Head of caudate nucleus (tissue), 42 donors: ENCODE measurements at places on chromosomes 2 and 18.

GRCh38 chr18:23668731-23669130 is 6.0 kb upstream of the ANKRD29 start:
- no peak for DNase-seq

DNA sequence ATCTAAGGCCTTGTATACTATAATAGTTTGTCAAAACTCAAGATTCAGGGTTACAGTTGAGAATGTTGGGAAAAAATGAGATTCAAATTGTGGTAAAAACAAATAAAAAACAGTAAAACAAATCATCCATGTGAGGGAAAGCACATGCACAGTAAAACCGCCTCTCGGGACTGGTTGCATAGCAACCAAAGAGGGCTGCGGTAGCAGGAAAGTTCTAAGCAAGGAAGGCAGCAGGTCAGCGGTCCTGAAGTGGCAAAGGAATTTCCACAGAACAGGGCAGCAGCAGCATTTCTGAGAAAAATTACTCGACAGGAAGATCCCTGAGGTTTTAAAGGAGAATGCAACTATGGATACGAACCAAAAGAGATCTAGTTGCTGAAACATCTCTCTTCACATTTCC is 93.7 kb downstream of the DYNAP start:
- DNase-seq, result no peak

DNA sequence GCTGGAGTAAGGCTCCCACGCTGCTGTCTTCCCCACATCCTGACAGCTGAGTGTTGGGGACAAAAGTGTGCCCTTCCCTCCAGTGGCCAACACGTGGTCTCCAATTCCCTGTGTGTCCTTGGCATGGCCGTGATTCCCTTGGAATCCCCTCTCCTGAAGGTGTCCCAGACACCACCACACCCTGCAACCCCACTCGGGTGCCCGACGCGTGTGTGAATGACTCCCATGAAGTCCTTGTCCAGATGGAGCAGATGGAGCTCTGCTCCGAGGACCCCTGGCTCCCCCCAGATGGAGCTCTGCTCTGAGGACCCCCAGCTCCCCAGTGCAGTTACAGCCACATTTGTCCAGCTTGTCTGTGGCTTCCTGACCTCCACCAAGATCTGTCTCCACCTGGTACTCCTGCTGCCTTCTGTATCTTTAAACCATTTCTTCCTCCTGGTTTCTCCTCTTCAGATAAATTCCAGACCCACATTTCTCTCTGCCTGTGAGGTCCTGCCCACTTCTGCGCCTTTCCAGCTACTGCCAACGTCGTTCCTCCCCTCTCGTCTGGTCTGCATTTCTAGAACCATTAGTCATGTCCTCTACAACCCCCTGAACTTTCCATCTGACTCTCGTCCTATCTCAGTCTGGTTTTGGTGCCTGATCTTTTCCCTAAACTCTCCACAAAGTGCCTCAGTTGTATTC is 86.8 kb upstream of the PXDN start:
- DNase-seq, result no peak

- DNase-seq, result no peak
Measured at GRCh38 chr2:50513724-50514123, 518.2 kb downstream of the NRXN1 start.

- DNase-seq, result no peak
Measured at GRCh38 chr18:31301201-31301655, 16.7 kb upstream of the DSG1 start.

GRCh38 chr2:106122157-106122556 is 71.9 kb downstream of the UXS1 start:
- DNase-seq, result no peak

DNA sequence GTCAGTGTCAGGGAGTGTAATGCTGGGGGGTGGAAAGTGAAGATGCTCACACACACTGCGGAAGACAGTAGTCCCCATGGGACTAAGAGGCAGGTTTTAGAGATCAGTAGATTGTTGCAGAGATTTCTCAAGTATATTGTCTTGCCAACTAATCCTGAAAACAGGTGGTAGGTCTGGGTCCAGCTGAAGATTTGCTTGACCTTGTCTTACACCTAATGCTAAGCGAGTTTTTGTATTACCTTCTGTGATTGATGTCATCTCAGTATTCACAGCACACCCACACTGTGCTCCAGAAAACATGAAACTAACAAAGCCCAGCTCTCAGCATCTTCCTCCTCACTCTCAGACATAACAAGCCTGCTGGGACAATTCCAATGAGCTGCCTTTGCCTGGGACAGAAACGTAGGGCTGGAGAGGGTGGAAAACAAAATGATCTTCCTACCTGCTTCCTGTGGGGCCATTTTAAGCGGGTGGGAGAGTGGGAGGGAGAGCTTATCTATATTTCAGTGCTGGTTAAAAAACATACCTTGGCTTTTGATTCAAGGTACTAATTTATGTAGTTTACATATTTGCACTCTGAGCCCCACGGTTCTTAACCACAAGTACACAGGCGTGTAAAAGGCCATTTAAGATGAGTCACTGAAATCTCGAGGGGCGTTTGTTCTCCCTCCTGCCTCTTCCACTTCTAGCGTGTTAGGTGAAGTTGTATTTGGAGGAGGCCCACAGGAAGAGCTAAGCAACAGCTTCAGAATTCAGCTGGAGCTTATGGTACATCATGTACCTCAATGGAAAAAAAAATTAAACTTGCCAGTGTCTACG is 23.1 kb upstream of the RBMS1 start:
- no peak for DNase-seq

DNA sequence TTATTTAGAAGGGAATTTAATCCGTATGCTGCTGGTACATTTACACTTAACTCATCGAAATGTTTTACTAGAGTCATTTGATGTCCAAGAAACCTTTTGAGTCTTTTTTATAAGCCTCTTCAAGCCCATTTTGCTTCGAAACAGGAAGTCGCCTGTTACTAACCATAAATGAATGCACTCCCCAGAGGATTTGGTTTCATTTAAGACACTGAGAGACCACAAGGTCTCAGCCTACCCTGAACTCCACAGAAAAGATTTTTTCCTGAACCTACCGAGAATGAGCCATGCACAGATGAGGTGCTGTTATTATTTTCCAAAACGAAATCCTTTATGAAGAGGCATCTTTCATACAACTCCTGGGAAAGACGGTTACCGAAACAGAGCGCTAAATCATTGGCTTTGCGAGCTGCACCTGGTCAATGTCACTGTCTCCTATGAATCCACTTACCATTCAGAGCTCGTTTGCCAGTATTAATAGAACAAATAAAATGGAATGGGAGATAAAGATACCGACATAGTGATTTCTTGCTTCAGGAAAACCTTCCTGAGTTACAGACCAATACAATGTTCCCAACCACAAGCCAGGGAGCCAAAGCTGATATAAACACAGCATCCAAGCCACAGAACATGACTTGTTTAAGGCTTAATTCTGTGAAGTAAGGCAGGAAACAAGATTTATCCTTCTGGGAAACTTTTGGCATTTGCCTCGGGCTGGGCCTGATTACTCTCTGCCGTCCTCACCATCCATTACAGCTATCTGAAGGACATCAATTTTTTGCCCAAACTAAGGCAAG is 382.1 kb downstream of the OSR1 start:
- no peak for DNase-seq

- DNase-seq, result no peak
Measured at GRCh38 chr2:176500901-176501300, 231.7 kb downstream of the MTX2 start.

DNA sequence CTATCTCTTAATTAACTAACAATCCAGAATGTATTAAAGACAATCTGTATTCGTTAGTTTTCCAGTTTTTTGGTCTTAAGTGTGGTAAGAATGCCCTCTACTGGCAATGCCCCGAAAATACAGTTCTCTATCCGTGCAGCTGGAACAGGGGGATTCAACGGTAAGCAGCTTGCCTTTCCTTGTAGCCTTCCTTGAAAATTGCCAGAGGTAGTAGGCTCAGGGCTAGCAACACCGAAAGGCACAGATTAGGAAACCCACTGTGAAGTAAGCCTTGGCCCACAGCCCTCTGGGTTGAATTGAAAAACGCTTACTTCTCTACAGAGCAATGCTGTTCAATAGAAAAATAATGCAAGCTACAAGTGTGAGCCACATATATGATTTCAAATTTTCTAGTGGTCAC is 17.1 kb upstream of the VPS4B start:
- peak; percentile 52 for DNase-seq

GRCh38 chr2:106843001-106843909 is 42.7 kb downstream of the ST6GAL2 start:
- no peak for DNase-seq

DNA sequence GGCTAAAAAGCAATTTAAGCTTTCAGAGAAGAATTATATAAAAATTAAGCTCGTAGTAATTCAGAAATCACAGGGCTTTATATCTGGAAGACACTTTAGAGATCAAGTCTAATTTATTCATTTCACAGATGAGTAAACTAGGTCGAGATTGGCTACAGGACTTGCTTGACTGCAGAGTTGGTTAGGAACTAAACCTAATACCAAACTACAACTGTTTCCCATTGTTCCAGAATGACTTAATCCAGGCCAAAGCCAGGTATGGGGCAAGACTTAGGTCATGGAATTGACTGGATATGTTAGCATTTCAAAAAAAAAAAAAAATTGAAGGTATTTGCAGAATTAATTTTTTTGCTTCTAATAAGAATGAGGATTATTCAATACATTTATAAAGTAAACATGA is 146.1 kb downstream of the RIT2 start:
- DNase-seq, result no peak

GRCh38 chr2:208033701-208034502 is 8.6 kb upstream of the PLEKHM3 start:
- peak; percentile 27 for DNase-seq

GRCh38 chr2:2591542-2591940 is 260.5 kb upstream of the MYT1L start:
- DNase-seq, result no peak

DNA sequence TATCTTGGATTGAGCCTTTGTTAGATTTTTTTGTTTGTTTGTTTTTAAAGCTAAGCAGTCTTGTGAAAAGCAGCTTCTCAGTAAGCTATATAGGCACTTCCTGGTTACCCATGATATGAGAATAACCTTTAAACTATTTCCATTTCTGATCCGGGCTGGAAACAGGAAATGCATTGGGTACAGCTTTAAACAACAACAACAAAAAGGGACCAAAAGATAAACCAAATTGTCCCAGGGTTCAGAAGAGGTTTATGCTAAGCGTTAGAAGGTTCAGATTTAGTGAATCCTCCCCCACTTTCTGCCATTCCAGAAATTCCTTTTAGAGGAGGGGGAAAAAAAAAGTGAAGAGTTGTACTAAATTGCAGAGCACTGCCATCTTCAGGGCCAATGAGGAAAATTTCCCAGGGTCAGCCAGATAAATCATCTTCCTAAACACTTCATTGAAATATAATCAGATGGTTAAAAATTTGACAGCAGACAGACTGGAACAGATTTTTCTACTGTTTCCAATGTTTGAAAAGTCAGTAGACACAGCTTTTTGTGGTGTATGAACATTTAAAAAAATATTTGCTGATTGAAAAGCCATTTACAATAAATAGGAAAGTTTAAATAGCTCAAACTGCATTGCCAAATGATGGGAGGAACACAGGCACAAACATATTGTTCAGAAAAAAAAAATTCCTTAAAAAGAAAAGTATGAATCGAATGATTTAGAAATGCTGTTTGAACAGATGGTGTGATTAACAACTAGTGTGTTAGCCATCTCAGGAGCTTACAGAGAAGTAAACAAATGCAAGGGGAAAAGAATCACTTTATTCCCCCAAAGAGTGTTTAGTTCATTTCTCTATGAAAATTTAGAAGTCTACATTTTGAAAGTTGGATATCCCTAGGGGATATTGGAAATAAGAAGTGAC is 189.9 kb upstream of the TANK start:
- no peak for DNase-seq

DNA sequence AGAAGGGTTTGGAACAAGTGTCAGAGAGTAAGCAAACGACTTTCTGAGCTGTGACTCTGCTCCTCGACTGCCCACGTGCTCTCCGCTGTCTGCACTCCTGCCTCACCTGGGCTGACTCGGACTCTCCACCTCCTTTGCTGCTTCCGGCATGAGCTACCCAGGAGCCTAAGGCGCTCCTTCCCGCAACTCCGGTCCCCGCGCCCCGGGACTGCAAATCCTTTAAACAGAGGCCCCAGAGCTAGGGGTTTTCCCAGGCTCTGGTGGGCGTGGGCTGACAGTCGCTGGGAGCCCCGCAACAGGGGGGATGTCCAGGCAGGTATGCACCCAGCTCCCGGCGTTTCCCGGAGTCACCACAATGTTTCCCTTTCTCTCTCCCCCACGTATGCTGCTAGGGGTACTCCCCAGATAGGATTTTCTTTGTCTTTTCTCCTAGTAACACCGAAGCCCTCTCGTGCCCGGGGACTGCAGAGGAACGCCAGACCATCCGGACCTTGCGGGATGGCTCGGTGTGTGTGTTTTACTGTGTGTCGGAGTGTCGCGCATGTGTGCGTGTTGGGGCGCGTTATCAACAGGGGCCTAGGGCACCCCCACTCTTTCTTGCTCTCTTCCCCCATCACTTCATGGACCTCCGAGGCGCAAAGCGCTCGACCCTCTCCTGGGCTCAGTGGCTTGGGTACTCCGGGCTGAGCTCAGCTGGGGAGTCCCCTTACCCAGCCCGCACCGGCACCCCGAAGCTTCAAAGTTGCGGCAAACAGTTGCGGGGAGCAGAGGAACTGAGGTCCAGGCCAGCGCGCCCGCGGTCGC is 691 bp upstream of the THSD7B start:
- DNase-seq, result peak; percentile 15

DNA sequence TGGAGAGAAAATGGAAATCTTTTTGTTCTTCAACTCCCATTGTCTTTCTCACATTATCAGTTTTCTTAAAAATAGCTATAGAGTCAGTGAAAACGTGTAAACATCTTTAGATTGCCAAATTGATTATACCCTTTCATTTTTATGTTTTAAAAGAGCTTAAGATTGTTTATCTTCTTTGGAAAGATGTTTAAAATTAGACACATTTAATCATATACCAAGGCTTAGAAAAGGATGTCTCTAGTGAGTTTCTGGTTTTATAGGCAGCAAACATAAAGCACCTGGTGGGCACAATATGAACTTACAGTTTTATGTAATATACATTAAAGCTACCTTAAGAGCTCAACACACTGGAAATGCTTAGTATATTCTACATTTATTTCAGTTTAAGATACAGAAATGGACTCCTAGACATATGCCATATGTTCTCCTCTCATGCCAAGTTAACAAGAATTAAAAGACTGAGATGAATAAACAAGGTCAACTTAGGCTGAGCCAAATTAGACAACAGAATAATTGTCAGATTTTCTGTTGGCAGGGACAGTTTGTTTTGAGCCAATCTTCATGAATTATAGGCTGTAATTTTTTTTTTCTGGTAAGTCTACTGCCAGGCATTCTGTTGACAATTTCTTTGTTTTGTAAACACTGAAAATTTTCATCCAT is 112.7 kb downstream of the OTX1 start:
- DNase-seq, result no peak

DNA sequence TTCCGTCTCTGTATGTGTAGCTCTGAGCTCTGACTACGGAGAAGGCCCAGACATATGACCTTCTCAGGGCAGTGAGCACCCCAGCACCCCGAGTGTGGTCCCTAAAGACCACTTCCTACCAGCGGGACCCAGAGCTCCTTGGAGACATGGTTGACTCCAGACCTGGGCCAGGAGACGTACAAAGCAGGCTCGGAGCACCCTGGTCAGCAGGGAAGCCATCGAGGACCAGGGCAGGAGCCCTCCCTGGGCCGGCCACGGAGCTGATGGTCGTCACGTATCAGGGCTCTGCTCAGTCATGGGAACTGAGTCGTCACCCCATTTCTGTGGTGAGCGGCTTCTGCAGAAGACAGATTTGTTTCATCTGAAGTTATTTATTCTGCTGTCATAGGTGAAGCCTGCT is 12.8 kb upstream of the NEU4 start:
- DNase-seq, result no peak
